Cerebellar nuclear complex (tissue), 1 donor: ENCODE measurements at places on chromosomes 2 and 18.

- DNase-seq, result no peak
Measured at GRCh38 chr2:6966446-6966940, 49.3 kb downstream of the RNF144A start.

GRCh38 chr2:148794558-148794957 lies 80.5 kb upstream of the KIF5C start:
- no peak for DNase-seq

GRCh38 chr2:18501156-18501555 lies 59.3 kb downstream of the RDH14 start:
- DNase-seq, result no peak

DNA sequence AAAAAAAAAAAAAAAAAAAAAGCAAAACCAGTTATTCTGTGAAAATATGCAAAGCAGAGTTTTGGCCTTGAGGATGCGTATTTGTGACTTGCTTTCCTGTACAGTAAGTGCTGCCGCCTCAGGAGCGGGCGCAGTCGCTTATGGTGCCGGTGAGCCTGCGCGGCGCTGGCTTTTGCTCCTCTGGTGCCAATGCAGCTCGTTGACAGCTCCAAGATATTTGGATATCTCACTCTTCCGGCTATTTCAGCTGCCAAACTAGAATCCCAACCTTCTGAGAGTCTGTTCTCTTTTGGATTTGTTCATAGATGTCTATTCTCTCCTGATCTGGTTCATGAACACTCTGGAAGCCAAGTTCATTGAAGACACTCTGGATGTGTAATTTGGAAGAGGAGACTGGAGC lies 184.1 kb downstream of the AGAP1 start:
- no peak for DNase-seq

GRCh38 chr2:6828299-6828584 lies 37.5 kb downstream of the CMPK2 start:
- DNase-seq, result no peak
